BJ (cell line): ENCODE measurements at places on chromosomes 1 and 21.

DNA sequence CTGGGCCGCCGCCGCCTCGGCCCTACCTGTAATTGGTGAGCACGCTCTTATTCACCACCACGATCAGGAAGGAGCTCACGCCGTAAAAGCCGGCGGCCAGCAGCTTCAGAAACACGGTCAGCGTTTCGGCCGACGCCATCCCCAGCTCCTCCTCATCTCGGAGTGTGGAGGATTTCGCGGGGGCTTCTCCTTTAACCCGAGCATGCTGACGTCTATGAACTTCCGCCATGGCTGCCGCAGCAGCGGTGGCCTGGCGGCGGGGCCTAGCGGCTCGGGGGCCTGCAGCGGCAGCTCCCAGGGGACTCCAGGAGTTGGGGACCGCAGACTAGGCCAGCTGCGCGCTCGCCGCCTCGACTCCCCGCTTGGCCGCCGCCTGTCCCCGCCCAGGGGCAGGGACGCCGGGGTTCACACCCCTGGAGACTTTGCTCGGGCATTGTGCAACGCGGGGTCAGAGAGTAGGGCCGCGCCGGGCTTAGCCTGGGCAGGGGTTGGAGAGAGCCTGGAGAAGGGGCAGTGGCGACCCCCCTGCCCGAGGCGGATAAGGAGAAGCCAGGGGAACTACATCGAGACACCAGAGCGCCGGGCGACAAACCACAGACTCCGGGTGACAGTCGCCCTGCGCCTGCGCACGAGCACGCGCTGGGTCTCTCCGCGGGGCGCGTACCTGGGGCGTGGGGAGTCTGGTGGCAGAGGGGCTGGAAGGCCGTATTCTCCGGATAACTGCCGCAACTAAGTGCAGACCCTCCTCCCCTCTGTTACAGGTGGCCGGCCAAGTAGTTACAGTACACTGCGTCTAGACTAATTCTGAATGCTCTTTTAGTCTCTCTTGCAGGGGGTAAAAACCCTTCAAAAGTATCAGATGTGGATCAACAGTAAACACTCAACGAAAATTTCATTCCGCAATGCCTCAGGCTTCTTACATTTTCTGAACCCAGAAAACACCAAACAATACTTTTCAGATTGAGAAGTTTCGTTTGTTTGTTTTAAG, at the start of gene SLC35D1:
Gene SLC35D1, minus strand, starts transcription at position 364 of the 988 bp plus-strand sequence. Its CDS starts 135 bp downstream, at position 229.
- no peak for DNase-seq

DNA sequence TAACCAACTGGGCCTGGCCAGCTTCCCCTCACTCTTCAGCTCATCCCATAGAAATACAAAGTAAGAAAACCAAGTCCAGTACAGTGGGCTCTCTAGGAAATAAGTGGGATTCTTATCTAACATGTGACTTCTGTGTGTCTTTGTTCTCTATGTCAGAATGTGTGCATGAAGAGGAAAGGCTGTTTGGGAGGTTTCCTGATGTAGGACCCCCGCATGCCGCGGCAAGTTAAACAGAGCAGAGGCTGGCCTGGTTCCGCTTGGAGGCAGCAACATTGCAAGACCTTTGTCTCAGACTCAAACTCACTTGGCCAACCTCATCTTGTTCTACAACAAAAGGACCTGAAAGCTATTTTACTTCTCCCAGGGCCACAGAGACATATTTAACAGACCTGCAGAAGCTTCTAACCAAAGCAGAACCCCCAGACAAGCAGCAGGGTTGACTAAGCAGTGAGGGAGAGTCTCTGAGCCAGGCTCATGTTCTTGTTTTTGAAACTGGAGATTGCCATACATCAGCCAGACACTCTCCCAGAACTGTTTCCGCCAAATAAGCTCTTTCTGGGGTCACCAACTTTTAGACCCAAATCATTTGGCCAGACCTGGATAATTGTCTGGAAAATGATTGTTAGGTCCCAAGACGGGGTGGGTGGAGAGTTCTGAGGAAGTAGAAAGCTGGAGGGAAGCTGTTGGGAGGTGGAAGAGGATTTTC, 6.2 kb downstream of the MTARC2 start:
- no peak for DNase-seq

GRCh38 chr1:11944358-11944931, 9.9 kb downstream of the PLOD1 start:
- DNase-seq, result no peak

- DNase-seq, result no peak
Observed at GRCh38 chr1:6285336-6285735, 24.4 kb upstream of the GPR153 start.

GRCh38 chr1:32801096-32801715, 16.0 kb downstream of the YARS1 start:
- DNase-seq, result no peak

- DNase-seq, result no peak
Observed at GRCh38 chr1:231642618-231643017, 16.0 kb downstream of the DISC1 start.

DNA sequence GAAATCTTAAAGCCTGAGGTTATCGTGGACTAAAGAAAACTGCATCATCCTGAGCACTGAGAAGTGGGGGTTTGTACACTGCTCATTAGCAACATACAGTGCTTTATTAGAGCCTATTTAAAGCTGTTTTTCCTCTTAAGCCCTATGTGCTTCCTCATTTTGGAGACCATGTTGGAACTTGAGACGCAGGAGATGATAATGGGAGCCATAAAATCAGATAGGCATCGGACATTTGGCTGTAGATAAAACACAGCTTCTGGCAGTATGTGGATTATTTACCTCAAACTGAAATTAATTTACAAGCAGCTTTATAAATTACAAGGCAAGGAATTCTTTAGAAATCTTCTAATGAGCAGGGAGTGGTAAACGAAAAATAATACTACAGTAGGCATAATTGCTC, 147.7 kb upstream of the IVNS1ABP start:
- DNase-seq, result no peak

GRCh38 chr1:52111492-52111891, 30.4 kb upstream of the ZFYVE9 start:
- no peak for DNase-seq

GRCh38 chr1:63108206-63108605, 214.2 kb upstream of the FOXD3 start:
- no peak for DNase-seq

DNA sequence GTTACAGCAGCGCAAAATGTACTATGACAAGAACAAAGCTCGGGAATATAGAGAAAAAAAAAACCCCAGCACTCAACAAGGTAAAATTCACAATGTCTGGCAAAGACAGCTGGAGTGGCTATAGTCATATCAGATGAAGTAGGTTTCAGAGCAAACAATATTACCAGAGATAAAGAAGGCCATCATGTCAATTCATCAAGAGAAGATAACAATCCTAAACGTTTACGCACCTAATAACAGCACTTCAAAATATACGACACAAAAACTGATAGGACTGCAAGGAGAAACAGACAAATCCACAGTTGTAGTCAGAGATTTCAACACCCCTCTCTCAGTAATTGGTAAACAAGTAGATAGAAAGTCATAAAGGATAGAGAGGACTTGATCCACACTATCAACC, 455.2 kb downstream of the PTPRU start:
- no peak for DNase-seq

- no peak for DNase-seq
Observed at GRCh38 chr1:161962091-161962887, 61.4 kb downstream of the OLFML2B start.

DNA sequence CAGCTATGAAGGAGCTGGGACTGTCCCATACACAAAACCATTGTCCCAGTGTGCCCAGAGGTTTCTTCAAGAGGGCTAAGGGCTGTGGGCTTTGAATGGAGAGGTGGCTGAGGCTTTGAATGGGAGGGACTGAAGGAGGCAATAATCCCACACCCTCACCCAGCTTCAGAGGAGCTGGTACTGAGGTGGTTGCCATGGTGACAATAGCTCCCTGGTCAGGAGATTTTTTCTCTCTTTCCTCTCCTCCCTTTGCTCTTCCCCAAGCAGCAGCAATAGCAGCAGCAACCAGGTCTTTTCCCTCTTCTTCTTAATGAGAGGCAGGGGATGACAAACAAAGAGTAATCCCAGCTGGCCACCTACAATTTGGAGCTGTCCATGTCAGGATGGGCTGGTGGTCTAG, 1.6 kb downstream of the HPCAL4 start:
- no peak for DNase-seq

GRCh38 chr1:245016700-245017099, 138.1 kb upstream of the KIF26B start:
- DNase-seq, result no peak

DNA sequence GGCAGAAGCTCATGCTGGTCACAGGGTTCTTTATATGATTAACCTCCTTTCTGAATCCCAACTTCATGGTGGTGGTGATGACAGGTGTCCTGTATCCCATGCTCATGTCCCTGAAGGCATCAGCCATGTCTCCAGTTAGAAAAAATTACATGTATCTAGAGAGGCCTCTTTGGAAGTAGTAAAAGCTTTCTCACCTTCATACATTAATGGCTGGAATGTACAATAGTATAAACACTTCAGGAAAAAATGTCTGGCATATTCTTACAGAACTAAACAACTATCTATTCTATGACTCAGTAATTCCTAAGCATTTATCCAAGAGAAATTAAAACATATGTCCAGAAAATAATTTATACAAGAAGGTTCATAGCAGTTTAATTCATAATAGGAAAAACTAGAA, 34.0 kb downstream of the ADAM30 start:
- no peak for DNase-seq

DNA sequence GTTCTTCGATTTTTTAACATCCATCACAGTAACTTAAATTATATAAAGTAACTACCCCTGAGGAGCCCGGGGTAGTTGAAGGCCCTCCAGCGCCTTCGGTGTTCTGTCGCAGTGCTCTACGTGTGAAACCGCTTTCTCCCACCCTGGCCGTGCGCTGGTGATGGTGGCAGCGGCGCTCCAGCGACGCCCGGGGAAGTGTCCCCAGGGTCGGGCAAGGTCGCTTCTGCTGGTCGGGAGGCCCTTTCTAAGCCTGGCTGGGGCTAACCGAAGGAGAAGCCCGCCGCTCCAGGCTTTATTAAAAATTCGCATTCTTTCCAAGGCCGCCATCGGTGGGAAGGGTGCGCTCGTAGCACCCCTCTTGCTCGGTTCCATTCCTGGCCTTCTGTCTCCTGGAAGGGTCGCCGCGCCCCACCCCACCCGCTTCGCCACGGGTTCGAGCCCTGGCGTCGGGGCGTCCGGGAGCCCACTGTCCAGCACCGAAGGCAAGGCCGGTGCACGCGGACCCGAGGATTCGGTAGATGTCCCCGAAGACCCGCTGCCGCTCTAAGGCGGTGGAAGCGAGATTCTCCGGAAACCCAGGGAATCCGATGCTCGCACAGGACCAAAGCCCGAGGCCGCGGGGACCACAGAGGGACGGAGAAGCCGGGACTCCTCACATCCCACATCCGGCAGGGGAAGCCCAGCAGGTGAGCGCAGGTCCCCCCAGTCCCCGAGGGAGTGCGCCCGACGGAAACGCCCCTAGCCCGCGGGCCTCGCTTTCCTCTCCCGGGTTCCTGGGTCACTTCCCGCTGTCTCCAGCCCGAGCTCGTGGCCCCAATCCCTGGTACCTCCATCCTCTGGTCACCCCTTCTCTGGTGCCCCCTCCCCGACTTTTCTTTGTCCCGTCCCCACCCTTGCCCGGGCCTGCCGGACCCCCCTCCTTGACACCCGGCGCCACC, 685 bp upstream of the RIPPLY3 start:
- DNase-seq, result no peak

DNA sequence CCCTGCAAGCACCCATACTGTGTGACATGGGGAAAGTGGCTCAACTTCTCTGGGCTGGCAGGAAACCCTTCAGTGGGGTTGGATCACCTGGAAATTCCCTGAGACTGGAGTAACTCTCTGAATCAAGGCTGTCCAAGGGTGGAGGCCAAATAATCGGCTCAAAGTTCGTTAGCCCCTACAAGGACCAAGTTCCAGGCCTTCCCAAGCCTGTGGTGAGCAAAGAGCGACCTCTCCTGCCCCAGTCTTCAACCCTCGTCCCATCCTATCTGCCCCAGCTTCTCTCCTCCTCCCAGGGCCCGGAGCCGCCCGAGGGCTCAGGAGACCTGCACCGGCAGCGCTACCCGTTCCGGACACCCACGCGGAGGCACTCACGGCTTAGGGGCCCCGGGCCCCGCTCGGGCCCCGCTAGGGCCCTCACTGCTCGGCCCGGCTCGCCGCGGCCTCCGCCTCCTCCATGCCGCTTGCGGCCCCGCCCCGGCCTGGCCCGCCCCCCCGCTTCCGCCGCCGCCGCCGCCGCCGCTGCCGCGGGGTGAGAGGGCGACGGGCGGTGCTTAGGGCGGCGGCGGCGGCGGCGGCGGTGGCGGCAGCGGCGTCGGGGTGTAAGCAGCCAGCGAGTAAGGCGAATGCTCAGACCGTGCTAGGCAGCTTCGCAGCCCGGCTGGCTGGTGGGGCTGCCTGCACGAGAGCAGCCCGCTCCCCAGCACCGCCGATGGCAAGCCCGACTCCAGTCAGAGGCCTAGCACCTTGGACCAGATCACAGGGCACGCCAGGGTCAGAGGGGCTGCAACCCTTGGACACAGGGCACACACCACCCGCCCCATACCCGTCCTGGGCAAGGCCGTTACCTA, at the start of gene POMGNT1:
Gene POMGNT1, minus strand, starts transcription at position 471 of the 848 bp plus-strand sequence. CDS start 613 bp downstream, outside the sequence.
- no peak for DNase-seq
